ENCODE measurements at places on chromosomes 6 and 20.

DNA sequence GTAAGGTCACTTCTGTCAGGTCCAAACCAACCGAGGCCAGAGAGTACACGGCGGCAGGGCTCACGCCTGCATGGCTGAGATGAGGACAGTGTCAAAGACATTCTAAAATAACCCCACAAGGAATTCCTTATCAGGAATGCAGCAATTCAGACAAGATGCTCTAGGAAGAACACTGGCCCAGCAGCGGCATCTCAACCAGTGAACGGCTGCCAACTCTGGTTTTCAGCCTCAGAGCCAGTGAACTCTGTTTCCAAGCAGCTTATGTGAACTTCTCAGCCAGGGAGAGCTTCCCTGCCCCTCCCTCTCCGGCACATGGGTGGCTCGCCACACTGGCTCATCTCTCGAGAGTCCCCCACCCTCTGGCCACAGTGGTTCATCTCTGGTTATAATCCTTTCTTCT lies 36.9 kb downstream of the KCNQ2 start:
- no peak for DNase-seq

DNA sequence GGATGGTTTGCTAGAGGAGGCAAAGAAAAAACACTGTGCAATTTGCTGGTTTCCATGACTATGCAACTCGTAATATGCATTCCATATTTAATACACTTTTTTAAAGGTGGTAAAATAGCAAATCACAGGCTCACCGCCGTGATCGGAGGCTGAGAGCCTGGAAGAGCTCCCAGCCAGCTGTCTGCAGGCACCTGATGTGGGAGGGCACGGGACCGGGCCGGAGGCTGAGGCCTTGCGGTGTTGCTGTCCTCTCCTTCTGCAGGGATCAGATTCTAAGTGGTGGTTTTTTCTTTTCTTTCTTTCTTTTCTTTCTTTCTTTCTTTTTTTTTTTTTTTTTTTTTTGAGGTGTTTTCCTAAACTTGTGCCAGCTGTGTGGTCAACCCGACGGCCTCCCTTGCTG lies 282.3 kb downstream of the CDH4 start:
- no peak for DNase-seq

- DNase-seq = no peak
Measured at GRCh38 chr20:62534526-62535221, 58.9 kb upstream of the GATA5 start.

DNA sequence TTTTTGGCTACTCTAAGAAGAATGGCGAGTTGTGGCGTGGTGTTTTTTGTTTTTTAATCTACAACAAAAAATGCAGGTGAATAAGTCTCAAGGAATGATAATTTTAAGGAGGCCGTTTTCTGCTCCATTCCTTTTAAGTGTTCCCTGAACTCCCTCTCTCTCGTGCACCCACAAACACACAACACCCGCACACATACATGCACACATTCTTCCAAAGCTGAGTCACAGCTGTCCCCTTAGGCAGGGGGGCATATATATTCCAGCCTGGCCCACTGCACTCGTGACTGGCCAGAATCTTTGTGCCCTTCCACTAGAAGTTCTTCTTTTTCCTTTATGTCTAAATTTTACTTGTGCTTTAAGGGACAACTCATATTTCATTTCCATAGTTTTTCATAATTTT lies 405.7 kb downstream of the LMBRD1 start:
- DNase-seq = no peak

DNA sequence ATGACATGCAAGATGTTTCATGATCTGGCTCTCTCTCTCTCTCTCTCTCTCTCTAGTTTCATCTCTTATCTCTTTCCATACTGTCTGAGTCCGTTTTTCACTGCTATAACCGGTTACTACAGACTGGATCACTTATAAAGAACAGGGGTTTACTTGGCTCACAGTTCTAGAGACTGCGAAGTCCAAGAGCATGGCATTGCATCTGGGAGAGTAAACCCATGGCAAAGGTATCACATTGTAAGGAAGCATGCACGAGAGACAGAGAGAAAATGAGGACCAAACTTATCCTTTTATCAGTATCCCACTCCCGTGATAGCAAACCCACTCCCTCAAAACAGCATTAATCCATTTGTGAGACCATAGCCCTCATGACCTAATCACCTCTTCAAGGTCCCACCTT lies 7.2 kb upstream of the AGPAT4 start:
- DNase-seq = no peak

- DNase-seq = no peak
Measured at GRCh38 chr6:20688710-20689500, 154.6 kb downstream of the CDKAL1 start.

DNA sequence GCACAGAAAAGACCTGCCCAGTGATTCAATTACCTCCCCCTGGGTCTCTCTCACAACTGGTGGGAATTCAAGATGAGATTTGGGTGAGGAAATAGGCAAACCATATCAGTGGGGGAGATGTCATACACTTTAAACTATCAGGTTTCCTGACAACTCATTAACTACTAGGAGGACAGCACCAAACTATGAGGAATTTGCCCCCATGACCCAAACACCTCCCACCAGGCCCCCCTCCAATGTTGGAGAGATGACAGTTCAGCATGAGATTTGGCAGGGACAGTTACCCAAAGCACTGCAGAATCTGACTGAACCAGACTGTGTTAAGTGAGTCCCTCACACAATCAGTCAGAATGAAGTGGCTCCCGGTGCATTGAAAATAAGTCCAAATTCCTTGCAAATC lies 148.0 kb downstream of the TTLL2 start:
- no peak for DNase-seq

GRCh38 chr6:23446469-23446967 lies 679.5 kb upstream of the NRSN1 start:
- no peak for DNase-seq

GRCh38 chr6:44554861-44555260 lies 167.4 kb downstream of the CDC5L start:
- no peak for DNase-seq

DNA sequence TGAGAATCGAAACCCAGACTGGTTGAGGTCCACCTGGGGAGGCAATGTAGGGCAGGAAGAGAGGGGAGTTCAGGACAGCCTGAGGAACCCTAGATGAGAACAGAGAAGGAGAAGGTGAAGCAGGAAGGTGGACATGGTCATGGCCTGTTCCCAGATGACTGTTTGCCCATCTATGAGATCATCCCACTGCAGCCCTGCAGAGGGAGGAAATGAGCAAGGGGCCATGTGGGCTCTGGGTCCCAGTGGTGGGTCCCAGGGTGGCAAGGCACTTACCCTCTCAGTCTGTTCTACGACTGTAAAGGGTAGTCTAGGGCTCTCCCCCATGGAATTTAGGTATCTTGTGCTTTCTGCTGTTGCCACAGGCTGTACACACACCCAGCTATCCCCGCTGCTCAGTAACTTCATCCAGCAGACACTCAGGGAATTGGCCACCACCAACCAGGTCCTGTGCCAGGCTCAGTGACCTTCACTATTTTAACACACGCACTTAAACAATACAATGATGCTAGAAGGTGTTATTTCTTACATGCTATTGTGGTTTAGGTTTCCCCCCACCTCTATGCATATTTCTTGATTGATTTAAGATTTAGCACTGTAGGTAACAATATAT lies 89.8 kb downstream of the TOX2 start:
- DNase-seq = no peak

DNA sequence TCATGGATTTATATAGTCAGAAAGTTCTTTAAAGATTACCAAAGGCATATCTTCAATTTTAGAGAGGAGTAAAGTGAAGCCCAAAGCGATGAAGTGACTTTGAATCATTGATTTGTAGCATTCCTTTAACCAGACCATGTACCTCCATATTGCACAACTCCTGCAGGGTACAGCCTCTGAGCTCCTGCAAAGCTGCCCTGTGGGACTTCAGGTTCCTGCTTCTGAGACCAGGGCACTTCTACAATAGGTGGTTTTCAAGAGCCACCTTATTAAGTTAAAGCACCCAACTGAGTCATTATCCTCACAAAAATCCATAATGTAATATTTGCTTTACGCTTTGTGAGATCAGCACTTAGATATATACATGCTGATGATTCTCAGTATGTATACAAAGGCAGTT lies 270.7 kb upstream of the RGS17 start:
- DNase-seq = no peak

GRCh38 chr20:1212023-1212422 lies 8.8 kb downstream of the C20orf202 start:
- no peak for DNase-seq

DNA sequence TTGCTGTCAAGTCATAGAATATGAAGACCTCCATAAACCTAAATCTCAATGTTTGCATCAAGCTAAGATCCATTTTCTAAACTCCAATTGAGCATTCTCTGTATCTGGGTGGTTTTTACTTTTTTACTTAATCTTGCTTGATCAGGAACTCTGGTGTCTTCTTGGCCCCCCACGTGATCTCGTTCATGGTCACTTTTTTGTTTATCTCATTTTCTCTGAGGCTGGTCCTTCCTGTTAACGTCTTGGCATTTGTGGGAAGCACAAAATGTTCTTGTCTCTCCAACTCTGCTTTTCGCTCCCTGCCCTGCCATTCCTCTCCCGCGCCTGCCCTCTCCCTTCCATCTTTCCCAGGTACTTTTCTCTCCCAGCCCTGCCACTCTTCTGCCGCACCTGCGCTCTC lies 14.0 kb upstream of the MAPRE1 start:
- no peak for DNase-seq

DNA sequence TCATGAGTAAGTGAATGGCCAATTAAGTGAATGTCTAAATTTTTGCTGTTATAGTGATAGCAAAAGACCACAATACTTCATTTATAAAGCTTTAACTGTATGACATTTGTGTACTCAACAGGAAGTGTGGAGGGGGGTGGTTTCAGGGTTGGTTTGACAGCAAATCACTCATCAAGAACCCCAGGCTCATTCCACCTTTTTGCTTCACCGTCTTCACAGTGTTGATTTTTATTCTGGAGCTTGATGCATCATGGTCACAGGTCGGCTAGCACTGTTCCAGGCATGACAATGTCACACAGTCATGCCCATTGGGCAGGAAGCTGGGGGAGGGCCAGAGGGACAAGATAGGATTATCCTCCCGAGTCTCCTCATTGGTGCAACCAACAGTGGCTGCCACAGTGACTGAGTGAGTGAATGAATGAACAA lies 75.0 kb downstream of the MDGA1 start:
- DNase-seq = no peak

GRCh38 chr6:12891595-12891994 lies 175.0 kb downstream of the PHACTR1 start:
- DNase-seq = no peak

DNA sequence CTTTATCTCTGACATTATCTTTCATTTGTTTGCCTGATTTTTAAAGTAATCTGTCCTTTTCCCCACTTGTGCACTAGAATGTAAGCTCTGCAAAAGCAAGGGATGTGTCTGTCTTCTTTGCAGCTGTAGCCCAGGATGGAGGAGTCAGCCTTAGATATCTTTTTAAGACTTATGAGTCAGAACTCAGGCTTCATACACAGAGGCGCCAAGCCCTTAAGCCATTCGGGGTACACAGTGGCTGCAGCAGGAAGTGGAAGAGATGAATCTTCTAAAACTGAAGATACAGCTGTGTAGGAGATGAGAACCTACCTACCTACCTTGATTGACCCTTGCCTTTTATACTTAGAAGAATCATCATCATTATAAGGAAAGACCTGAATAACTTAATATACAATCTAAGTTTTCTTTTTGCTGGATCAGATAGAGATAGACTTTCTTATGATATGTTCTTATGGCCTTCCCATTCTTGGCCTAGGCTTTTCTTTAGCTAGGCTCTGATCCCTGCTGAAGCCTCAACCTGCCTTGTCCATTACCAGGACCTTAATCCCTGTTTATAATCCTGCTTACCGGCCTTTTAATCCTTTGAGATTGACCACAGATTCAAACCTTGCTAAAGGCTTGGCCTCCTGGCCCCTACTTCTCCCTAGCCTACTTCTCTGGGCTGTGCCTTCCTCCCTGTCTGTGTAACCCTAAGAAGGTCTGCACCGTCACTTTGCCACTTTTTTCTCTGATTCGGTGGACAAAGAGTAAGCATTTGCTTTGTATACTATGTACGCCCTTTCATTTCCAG lies 304.5 kb downstream of the PRL start:
- DNase-seq = no peak

GRCh38 chr6:63295553-63296194 lies 24.1 kb downstream of the LGSN start:
- DNase-seq = no peak

- DNase-seq = no peak
Measured at GRCh38 chr6:4928426-4928825, 75.4 kb downstream of the RPP40 start.

- DNase-seq = no peak
Measured at GRCh38 chr6:158030380-158031300, 49.0 kb downstream of the SYNJ2 start.

GRCh38 chr6:10495029-10495428 lies 26.1 kb upstream of the GCNT2 start:
- DNase-seq = no peak

DNA sequence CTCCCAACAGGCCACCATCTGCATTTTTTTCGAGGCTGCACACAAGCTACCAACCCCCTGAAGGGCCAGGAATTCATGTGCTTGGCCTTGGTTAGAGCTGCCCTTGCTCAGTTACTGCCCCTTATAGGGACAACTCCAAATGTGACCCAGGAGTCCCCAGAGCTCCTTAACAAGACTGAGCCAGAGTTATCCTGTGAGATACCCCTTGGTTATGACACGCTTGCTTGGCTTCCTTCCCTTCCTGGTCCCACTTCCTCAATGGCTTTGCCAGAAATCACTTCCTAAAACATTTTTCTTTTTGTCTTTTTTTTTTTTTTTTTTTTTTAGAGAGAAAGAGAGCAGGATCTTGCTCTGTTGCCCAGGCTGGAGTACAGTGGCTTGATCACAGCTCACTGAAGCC lies 8.9 kb downstream of the TREM1 start:
- no peak for DNase-seq

DNA sequence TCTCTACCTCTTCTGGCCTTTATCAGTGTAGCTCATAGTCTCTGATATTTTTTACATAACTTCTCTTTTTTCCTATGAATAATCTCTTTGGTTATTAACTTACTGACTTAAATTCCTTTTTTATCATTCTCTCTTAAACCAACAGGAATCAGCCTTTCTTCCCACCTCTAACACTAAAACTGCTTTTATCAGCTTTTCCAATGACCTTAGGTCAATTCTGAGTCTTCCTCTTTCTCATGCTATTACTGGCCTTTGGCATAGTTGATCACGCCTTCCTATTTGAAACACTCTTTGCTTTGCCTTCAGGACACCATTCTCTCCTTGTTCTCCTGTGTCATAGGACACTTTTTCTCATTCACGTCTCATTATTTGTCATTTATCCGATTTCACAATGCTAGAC lies 8.1 kb upstream of the HINT3 start:
- no peak for DNase-seq

DNA sequence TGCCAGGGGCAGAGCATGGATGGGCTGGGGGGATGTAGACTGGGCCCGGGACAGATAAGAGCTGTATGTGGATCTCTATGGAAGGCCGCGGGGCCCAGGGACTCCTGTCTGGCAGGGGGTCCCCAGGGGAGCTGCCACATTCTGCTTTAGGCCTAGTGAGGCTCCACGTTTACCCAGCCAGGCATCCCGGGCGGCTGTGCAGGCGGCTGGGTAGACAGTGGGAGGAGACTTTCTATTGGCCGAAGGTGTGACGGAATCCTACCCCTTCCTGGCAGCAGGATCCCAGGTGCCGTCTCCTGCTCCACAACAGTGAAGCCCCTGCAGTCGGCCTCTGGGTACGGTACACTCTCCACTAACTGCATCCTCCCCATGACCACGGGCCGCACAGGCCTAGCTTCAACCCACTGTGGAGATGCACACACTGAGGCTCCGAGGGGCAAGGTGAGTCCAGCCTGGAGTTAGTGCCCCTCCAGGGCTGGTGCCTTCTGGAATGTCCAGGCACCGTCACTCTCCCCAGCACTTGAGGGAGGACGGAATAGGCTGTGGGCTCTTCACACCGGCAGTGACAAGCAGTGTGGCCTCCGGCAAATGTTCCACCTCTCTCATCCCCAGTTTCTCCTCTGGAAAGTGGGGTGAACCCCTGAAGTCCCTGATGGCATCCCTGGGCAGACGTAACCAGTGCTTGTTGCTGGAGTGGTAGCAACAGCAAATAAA lies 36.8 kb upstream of the ZBP1 start:
- no peak for DNase-seq

All from progenitor cell of endocrine pancreas (in vitro differentiated cells).